ENCODE measurements at places on chromosomes 7 and 10.

- DNase-seq: no peak
Measured at GRCh38 chr7:4470246-4470645, 211.8 kb upstream of the FOXK1 start.

GRCh38 chr7:47170516-47170915 lies 411.4 kb downstream of the TNS3 start:
- DNase-seq: no peak

GRCh38 chr7:124263232-124263827 lies 230.5 kb upstream of the TMEM229A start:
- no peak for DNase-seq

DNA sequence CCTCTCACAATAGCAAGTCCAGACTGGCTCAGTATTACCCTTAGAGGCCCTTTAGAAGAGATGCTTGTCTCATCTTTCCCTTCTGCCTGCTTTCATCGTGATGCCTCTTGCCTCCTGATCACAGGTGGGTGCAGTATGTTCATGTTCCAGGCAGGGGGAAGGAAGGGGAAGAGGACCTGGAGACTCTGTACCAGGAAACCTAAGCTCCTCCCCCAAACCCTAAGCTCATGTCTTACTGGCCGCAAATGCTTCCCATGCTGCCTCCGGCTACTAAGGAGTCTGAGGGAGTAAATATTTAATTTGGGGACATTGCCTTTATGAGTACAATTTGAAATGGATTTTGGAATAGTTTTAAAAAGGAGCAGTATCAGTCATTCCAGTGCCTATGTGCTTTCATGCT lies 192.6 kb downstream of the CDCA7L start:
- DNase-seq: no peak

DNA sequence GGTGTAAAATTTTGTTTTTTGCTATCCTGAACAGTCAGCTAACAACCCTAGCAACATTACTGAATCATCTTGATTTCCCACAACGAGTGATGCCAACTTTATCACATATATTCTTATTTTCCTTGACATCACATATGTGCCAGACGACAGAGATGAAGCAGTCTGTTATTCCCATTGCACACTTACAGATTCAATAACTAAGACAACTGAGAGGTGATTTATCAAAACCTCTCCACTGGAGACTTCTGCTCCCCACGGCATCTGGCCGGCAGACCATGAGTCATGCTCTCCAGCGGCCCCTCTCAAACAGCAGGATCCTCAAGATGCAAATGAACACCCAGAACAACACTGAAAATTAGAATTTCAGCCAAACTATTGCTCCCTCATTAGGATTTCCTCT lies 57.1 kb downstream of the AMPH start:
- DNase-seq: no peak

DNA sequence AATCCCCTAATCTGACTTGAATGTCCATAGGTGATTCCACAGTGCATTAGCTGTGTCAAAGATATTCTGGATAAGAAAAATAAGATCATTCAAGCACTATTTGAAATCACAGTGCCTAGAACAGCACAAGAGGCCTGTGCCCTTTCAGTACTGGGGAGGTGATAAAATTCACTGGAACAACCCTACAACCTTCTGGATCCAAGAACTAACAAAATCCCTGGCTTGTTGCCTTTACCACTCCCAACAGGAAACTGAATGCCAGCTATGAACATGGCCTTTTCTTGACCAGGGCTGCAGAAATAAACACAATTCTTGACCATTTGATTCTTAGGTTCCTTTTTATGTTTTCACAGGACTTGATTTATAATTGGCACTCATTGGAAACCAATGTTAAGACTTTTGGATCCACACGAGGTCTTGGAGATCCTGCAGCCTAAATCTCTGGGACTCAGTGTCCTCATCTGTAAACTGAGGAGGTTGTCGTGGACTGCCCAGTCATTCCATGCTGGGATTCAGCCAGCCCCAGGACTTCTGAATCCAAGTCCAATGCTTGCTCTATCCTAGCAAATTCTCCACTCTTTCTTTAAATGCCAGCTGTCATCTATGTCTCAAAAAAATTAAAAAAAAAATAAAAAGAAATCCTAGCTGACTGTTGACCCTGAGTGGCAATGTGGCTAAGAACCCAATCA lies 624.7 kb downstream of the KCNMA1 start:
- no peak for DNase-seq

GRCh38 chr7:128402356-128402755 lies 7.4 kb downstream of the IMPDH1 start:
- no peak for DNase-seq

- DNase-seq: no peak
Measured at GRCh38 chr10:31581741-31582323, 262.8 kb downstream of the ZEB1 start.

GRCh38 chr7:157726764-157727163 lies 390.0 kb downstream of the DNAJB6 start:
- no peak for DNase-seq

DNA sequence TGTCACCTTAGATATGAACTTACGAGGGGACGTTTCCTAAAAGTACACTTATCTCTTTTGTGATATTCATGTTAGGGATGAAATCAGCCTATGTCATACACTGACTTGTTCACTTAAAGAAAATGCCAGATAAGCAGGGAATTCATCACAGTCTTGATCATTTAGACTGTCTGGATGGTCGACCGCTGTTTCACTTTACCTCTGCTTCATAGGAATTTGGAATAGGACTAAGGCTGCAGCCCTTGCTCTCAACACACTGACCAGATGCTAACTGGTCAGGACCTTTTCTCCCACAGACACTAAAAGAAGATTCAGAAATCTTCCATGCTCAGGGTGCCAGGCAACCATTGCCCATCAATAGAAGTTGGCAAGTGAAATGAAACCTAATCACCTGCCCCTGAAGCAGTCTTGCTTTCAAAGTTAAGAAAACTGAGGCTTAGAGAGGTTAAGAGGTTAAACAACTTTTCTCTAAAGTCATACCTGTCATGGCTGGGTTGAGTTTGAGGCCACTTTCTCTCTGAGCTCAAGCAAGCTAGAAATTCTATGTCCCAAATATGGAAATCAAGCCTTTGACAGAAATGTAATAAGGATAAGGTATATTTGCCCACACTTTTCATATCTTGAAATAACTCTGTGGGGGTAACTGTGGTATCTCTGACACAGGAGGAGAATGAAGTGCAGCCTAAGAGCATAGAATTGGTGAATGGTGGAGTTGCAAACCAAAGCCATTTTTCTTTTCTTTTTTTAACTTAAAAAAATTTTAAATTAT lies 77.1 kb downstream of the MAP3K8 start:
- DNase-seq: no peak

GRCh38 chr7:155469-155900 lies 36.9 kb upstream of the FAM20C start:
- DNase-seq: no peak

DNA sequence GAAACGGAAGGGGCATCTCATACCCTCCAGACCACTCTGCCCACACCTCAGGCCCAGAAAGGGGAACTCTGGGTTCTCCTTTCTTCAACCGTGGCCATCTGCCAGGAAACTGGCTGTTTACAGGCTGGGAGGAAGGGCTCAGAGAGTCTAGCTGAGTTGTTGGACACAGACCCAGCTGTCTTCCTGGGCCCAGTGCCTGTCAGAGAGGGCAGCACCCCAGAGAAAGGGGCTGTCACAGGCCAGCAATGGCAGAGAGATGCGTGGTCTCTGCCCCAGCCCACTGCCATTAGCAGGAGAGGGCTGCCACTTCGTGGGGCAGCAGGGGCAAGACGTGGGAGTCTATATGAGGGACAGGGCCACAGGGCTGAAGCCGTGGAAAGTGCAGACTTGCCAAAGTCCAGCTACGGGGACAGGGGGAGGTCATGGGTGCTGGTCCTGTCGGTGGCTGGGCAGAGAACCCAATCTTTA lies 11.0 kb downstream of the GRID1 start:
- DNase-seq: no peak

GRCh38 chr10:17880601-17881000 lies 71.1 kb upstream of the SLC39A12 start:
- DNase-seq: no peak

- peak; percentile 7 for DNase-seq
Measured at GRCh38 chr7:26620352-26620751, 244.0 kb downstream of the SKAP2 start.

- DNase-seq: no peak
Measured at GRCh38 chr10:58919927-58920654, 256.4 kb upstream of the PHYHIPL start.

DNA sequence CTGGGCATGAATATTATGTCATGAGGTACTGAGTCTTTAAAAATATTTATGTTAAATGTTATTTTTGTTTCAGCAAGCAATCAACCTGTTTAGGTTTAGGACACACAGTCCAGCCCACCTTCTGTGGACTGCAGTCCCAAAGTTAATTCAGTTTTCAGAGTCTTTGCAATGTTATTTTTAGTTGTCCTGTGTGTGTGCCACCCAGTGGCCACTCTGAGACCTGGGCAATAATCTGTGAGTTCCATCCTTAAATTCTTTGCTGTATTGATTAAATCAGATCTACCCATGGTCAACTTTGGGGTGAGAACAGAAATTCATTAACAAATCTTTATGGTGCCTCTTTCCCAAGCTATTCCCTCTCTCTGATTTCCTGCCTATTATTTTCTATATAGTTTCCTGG lies 415.1 kb downstream of the CCSER2 start:
- DNase-seq: no peak

DNA sequence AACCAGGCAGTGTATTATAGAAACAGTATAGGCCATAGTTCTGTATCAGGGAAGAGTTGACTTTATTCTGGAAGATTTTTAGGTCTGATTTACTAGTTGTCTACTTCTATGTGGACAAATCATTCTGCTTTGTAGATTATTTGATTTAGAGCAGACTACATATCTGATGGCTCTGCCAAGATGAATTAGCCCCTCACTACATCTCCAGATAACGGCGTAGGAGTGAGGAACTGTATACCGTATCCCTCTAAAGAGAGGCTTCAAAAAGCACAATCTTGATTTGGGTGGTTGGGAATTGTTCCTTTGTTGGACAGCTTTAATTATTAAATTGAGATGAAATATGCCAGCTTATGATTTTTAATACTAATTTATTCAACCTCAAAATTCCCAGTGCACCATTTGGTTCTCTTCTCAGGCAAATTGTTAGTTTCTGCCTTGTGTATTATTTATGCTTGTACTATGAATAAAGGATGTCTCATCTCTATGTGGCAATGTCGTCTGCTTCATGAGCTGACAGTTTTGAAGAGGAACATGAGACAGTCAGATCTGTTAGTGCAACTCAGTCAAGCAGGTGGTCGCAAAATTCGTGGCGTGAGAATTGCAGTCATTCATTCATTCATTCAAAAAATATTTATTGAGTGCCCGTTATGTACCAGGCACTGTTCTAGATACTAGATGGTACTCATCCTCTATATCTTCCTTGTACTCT lies 422.8 kb downstream of the EXOC4 start:
- no peak for DNase-seq

DNA sequence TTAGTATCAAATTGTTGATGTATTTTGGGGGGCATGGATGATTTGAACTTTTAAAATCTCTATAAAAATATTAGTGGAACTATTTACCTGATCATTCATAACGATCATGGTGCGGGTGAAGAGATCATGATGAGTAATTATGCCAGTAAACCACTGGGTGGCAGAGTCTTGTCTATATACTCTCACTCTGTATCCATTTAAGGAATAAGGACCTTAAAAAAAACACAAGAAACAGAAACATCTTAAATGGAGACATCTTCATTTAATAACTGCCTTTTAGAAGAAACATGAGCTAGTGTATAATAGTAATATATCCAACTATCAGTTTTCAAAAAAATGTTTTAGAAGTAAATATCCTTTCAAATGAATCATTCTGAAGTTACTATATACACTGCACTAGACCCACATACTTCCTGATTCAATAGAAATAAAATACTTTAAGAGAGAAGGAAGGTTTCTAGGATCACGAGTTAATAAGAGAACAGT lies 84.0 kb downstream of the NRBF2 start:
- no peak for DNase-seq

DNA sequence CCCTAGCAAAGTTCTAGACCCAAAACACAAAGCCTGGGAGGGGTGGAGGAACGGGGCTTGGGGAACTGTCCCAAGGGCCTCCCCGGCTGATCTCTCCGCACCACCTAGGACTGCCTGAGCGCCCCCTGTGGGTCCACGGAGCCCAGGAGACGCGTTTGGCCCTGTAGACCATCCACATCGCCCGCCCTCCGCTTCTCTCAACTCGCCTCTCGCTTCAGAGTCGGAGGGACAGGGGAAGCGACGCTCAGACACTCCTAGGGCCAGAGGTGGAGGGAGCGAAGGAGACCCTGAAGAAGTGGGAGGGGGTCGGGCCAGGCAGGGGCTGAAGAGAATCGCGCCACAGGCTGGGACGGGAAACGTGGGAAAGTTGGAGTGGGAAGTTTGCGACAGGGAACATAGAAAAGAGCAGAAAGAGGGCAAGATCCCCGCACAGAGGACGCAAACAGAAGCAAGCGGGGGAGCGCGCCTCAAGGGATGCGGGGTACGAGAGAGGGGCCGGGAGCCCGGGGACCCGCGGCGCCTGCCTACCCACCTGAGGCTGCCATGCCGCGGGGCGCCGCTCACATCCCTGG lies 378 bp downstream of the PIK3AP1 start:
- DNase-seq: peak; percentile 80

DNA sequence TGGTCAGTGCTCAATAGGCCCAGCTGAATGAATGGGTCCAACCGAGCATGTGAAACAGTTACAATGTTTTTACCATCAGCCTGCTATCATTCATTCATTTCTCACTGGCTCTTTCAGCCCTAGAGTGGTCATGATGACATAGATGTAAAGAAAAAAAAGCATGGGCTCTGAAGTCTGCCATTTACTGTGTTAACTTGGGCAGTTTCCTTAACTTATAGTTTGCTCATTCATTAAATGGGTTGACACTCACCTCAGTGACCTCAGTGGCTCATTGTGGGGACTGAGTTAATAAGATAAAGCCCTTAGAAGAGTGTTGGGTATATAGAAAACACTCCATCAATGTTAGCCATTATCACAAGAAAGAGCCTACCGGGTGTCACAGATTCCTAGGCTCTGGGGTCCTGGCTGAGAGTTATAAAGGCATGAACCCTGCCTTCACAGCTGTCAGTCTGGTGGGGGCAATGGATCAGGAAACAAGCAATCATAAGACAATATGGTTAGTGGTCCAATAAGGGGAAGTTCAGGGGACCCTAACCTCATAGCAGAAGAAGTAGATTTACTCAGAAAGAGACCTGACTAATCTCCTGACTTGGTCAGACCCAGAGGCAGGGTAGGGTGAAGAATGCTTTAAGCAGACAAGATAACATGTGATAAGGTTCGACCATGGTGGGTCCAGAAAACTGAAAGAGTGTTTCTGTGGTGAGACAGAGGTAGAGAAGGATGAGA lies 29.7 kb upstream of the GPAM start:
- DNase-seq: no peak

DNA sequence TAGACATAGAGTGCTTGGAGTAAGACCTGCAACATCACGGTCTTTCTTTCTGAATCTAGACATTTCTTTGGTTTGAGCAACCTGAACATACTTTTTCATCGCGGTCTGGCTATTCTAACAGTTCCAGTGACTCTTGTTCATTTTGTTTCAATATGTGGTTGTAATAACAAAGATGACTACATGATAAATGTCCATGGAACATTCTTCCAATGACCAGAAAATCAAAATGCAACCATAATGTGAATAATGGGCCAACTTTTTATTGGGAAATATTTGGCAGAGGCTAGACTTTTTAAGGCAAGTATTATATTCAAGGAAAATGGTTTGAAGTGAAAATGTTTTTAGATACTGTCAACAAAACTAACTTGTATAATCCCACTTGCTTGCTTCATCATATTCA lies 282.5 kb downstream of the INHBA start:
- no peak for DNase-seq

Measured in activated naive CD8-positive, alpha-beta T cell treated with anti-CD3 and anti-CD28 coated beads, Interleukin-2, amount 50 U/mL, for 24 hours (primary cell).